ENCODE measurements at places on chromosomes 4 and X.

DNA sequence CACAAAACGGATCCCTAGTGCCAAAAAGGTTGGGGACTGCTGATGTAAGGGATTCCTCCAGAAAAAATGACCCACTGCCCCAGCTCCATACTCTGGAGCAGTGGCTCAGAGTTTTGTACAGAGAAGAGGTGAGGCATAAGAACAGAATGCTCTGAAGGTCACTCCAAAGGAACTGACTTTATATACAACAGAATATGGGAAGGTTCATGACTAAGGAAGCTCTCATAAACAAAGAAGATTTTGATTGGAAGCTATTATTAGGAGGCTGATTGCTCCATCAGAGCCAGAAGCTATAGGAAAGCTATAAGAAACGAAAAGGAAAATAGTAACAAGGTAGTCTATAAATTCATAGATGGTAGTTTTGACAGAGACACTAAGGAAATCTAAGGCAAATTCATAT is 203.1 kb downstream of the SLC7A11 start:
- no peak for DNase-seq

GRCh38 chrX:124504111-124504983 is 158.0 kb downstream of the SH2D1A start:
- DNase-seq = no peak

DNA sequence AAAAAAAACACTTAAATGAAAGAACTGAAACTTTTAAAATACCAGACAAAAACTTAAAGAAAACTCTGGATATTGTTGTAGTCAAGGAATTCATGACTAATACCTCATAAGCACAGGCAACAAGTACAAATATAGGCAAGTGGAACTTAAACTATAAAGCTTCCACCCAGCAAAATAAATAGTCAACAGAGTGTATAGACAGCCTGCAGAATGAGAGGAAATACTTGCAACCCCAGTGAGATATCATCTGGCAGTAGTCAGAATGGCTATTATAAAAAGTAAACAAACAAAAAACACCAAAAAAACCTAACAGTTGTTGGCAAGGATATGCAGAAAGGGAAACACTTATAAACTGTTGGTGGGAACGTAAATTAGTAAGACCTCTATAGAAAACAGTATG is 9.6 kb upstream of the RPS6KA6 start:
- no peak for DNase-seq

- DNase-seq = peak; percentile 7
These were observed 144.2 kb downstream of the PDLIM5 start for GRCh38 chr4:94595880-94596483.

GRCh38 chr4:22170353-22170752 is 221.8 kb upstream of the KCNIP4 start:
- DNase-seq = no peak

DNA sequence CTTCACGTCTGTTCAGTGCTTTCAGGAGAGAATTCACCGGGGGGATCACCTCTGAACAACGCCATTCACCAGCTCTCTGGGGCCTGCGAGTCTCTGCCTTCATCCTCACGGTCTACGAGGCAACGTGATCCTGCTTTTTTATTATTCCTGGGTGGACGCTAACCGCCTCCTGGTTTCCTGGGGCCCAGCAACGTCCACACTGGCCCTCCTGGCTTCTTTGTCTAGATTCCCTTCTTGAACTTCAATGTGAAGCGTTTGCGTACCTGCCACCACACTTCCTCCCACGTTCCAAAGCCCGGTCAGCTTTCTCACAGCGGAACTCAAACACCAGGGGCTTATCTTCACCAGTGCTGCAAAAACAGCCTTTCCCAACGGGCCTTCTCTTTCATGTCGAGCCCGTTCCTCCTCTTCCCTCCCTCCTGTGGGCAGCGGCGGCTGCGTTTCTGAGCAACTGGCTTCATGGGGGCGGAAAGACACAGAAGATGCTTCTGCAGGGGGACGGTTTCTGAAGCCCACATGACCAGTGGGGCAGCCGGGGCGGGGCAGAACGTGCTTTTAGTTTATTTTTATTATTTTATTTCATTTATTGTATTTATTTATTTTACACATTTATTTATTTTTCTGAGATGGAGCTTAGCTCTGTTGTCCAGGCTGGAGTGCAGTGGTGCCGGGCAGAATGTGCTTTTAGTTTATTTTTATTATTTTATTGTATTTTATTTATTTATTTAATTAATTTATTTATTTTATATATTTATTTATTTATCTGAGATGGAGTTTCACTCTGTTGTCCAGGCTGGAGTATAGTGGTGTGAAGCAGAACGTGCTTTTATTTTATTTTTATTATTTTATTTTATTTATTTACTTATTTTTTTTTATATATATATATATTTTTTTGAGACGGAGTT is 64.6 kb downstream of the CRLF2 start:
- no peak for DNase-seq
